Right forelimb (tissue), 1 donor: ENCODE measurements at places on chromosomes 7 and 10.

- DNase-seq, result no peak
These were observed 129.3 kb downstream of the NRF1 start for GRCh38 chr7:129740574-129741410.

DNA sequence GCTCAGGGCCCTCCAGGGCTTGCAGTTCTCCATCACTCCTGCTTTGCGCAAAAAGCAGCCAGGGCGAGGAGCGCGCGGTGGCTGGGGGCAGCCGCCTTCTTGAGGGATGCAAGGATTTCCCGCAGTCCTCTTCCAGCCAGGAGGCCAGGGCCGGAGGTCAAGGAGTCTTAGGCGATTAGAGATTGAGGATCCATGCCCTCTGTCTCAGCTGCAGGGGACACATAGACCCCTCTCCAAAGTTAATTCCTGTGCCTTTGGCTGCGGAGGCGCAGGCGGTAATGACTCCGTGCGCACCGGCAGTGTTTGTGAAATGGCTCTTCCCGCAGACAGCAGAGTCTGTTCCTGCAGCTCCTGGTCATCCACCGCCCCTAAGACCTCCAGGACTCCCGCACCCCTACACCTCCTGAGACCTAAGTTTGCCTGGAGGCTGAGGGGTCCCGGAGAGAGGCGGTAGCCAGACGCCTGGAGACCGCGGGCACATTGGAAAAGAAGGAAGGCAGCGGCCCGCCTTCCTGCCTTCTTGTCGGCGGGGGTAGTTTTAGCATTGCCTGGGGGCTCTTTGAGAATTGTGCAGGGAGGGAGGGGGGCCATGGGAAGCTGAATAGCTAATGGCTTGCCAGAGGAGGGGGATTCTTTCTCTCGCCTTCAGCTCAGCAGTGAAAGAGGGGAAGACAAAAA lies 3.3 kb upstream of the NEUROG3 start:
- no peak for DNase-seq

DNA sequence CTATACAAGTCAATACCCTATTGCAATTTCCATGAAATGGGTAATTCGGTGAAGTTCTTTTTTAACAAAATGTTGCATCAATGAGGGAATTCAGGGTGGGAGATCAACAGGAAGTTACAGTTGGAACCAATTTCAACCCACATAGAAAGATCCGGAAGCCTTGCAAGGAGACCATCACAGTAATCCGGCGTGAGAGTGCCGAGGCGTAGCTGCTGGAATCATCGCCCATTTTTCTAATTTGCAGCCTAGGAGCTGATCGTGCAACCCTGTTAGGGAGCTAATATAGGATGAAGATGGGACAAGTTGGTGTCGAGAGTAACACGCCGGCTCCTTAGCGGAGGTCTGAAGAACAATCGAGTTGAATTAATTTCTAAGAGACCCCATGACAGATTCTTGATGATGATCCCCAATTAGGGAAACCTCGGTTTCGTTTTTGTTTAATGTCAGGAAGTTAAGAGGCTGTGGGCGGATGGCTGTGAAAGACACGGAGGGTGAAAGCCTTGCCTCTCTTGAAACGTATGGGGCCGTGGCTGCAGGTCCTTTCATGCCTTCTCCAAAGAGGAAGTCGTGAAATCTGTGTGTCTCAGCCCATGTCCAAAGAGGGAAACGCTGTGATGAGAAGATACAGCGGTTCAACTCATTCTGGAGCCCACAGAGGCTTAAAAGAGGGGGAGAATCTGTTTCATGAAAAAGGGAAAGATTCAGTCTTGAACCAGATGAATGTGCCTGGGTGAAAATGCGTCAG lies 51.2 kb upstream of the CARD11 start:
- DNase-seq, result no peak

GRCh38 chr10:21309427-21309826 lies 216.1 kb downstream of the SKIDA1 start:
- no peak for DNase-seq

DNA sequence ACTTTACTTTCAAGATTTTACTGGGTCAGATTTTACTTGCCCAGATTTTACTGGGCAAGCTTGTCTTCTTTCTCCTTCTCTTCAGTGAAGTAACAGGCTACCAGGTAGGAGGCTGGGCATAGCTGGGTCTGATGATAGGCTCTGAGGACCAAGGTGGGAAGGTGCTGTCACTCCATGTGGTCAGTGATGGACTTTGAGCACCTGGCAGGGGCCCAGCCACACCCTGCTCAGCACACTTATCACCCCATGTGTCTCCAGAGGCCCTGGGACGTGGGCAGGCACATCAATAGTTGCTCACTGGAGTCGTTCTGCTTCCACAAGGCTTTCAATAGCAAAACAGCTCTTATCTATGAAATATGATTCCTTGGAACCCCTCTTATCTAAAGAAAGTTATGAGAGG lies 70.5 kb upstream of the GPR26 start:
- no peak for DNase-seq

DNA sequence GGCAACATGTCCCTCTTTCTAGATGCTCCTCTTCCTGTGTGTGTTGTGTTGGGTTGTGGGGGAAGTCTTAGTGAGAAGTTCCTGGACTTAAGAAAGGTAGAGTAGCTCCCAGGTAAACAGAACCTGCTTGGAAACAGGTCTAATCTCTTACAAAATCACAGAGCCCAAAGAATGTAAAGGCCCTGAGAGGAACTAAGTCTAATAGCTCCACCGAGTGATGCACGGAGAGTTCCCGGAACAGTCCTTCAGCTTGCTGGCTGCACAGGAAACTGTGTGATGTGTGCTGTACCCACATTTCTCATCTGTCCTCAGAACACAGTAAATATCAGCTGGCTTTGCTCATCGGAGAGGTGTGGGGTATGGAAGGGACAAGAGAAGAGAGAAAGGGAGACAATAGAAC lies 182.6 kb upstream of the LYZL1 start:
- no peak for DNase-seq

- DNase-seq, result no peak
These were observed 493.3 kb upstream of the PODXL start for GRCh38 chr7:132049462-132050304.

GRCh38 chr7:99788554-99788953 lies 4.6 kb upstream of the CYP3A4 start:
- DNase-seq, result no peak
